ENCODE measurements at places on chromosomes 5 and 9.

GRCh38 chr9:21294904-21295538, 10.1 kb downstream of the IFNA5 start:
- ATAC-seq, result no peak

DNA sequence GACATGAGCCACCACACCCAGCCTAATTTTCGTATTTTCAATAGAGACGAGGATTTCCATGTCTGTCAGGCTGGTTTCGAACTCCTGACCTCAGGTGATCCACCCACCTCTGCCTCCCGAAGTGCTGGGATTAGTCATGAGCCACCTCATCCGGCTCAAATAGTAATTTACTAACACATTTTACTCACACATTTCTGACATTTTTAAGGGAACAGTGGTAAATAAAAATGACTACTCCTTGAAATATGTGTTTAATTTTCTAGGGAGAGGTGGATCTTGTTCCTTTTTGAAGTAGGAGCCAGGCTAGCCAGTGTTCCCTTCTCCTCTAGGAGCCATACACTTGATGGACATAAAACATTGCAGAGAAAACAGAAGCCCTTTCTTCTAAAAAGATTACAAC, 55.2 kb upstream of the ERBIN start:
- no peak for ATAC-seq

GRCh38 chr5:150575745-150576448, 64.6 kb upstream of the SYNPO start:
- ATAC-seq, result no peak

GRCh38 chr9:109604781-109605180, 106.7 kb upstream of the PTPN3 start:
- no peak for ATAC-seq

- no peak for ATAC-seq
Observed at GRCh38 chr9:90787771-90788460, 13.7 kb upstream of the SYK start.

DNA sequence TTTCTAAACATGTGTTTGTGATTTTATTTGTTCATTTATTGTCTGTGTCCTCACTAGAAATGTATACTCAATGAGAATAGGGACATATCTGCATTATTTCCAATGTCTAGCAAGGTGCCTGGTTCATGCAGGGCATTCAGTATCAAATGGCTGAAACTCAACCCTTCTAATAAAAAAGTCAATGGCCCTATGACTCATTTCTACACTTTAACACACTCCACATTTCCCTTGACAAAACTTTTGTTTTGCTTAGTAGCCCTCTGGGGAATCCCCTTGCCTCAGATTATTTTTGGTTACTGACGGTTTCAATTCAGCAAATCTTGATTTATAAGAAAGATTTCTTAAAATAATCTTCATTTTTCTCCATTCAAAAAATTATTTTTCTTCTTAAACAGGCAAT, 206.0 kb upstream of the DMRTA1 start:
- peak; percentile 53 for ATAC-seq

DNA sequence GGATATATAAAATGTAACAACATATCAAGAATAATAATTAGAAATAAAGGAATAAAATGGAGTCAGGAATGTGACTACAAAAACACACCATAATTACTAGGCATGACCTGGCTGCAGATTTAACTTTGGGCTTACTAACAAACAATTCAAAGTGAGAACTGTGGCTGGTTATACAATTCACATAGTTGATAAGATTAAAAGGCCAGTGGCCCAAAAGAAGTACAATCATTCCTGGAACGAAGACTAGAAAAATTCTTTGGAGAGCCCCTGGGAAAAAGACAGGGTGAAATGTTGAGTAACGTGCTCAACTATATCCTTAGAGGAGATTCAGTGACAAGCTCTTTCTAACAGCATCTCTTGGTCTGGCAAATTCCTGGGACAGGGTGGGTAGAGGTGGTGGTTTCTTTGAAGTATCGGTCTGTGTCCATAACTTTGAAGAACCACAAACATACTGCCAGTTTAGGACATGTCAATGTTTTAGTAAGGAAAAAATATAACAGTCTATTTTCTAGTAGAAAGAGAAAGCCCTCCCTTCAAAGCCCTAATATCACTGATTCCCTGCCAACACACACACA, 75.0 kb upstream of the IL6ST start:
- ATAC-seq, result no peak

- ATAC-seq, result peak; percentile 30
Observed at GRCh38 chr5:1278656-1279442, 16.0 kb downstream of the TERT start.

- no peak for ATAC-seq
Observed at GRCh38 chr5:176144508-176144907, 93.7 kb upstream of the SIMC1 start.

GRCh38 chr5:17828681-17829080, 194.4 kb downstream of the TAF11L14 start:
- ATAC-seq, result no peak

DNA sequence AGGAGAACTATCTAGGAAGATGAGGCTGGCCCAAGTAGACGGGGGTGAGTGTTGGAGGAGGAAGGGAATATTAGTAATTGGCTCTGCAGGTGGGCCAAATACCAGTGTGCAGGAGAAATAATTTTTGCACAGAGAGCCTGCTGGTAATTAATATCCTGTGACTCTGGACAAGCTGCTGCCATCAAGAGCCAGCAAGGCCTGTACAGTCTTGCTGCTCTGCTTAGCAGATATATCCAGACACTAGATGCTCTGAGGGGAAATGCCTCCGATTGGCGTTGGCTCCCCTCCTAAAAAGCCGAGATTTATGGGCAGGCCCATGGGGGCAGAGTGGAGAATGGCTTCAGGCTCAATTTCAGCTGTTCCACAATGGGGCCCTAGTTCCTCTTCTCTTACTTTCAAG, 29.6 kb upstream of the ASTN2 start:
- no peak for ATAC-seq

- no peak for ATAC-seq
Observed at GRCh38 chr5:160657068-160657507, 194.9 kb downstream of the ATP10B start.

GRCh38 chr5:17219469-17219868, 2.0 kb downstream of the BASP1 start:
- ATAC-seq, result no peak

DNA sequence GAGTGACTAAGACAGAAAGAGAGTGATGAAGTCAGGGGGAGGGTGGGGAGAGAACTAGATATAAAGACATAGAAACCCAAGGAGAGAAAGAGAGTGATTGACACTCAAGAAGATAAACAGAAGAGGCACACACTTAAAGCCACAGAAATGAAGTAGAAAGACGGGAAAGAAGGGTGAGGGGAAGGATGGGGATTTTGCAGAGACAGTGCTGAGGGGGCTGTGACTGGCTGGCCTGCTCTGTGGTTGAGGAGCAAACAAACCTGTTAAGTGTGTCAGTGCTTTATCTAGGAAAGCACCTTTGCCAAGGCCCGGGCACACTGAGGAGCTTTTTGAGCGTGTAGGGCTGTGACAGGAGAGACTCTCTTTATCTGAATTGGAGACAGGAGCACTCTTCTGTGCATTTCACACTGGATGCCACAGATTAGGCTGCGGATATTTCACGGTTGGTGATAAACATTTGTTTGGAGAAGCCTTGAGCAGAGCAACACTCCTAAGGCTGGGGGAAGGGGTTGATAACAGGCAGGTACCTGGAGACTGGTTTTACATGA, 109.1 kb downstream of the DOCK2 start:
- no peak for ATAC-seq

DNA sequence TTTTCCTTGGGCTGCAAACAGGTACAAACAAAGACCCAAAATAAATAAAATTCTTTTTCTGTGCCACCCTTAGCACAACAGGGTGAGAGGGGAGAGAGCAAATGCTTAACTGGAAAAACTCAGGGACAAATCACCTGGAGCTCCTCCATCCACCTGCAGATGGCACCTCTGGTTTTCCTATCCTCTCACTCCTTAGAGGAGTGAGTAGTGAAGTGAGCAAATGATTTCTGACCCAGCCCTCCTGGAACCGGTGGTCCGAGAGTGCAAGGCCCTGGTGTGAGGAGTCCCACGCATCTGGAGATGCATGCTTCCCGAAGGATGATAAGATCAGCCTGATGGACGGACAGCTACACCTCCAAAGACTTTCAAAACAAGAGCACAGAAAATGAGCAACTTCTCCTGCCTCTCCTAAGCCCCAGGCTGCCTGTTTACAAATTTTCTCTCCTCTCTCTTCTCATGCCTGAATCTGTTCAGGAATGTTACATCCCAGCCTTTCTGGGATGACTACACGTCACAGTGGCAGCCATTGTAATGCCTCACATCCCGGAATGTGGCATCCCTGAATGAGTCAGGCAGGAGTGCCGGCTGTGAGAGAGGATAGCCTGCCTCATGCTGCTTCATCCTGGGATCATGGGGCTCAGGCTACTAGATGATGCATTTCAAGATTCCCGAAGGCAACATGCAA, 86.4 kb downstream of the ADRB2 start:
- ATAC-seq, result peak; percentile 76

DNA sequence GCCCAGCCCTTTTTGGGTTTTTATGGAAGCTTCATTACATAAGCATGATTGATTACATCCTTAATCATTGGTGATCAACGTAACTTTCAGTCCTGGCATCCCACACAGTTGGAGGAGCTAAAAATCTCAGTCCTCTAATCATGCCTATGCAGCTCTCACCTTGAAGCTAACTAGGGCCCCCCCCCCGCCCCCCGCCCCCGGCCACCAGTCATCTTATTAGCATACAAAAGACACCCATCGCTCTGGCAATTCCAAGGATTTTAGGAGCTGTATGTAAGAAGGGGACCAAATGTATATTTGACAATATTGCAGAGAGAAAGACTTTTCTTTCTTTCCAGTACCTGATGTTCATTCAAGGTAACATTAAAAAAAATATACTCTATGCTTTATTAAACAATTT, 19.0 kb downstream of the ENC1 start:
- no peak for ATAC-seq

DNA sequence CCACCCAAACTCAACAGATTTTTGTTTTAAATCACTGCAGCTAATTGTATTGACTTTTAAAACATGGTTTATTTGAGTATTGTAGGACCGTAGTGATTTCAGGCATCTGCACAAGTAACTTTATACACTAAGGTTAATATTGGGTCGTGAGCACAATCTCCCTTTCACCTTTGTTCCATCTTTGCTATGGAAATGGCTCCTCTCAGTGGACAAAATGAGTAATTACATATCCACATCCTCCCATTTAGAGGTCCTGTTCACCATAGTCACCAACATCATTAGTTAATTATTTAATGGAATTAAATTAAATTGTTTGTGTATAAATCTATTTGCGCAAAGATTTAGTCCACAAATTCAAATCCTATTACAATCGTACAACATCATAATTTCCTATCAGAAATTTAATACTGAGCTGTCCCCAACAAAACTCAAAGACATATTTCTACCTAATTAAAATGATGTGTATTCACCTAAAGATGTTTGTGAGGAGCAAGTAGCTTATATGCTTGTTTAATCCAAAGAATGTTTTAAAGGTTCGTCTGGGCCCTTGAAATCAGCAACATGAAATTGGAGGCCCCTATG, 173.0 kb upstream of the DAPK1 start:
- ATAC-seq, result peak; percentile 63

- ATAC-seq, result no peak
Observed at GRCh38 chr5:134479839-134480238, 45.6 kb upstream of the JADE2 start.

DNA sequence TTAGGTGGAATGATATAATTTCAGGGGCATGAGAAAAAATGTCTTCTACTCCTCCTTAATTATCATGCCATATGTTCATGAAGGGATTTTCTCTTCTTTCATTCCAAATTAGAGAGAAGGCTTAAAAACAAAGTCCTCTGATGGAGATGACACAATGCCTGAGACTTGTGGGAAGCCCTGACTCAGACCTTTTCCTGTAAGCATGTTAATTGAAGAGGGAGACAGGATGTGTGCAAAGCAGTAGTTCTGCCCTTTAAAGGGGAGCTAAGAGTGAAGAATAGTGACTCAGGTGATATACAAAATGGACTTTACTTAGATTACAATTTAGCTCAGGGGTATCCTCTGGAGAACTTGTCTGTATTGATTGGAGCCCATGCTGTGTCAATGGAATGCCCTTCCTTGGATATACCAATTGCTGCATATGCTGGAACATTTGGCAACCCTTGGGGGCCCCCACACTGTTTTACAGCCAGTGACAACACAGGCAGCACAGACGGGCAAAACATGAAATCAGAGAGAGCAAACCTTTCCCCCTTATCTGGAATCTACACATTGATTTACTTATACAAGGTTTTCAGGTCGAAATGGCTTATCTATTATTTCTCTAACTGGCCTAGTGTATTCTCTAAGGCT, 81.3 kb downstream of the IZUMO3 start:
- ATAC-seq, result no peak

- ATAC-seq, result no peak
Observed at GRCh38 chr9:134809292-134809691, 71.3 kb upstream of the FCN2 start.

- no peak for ATAC-seq
Observed at GRCh38 chr9:134642385-134643181, 980 bp downstream of the COL5A1 start.

DNA sequence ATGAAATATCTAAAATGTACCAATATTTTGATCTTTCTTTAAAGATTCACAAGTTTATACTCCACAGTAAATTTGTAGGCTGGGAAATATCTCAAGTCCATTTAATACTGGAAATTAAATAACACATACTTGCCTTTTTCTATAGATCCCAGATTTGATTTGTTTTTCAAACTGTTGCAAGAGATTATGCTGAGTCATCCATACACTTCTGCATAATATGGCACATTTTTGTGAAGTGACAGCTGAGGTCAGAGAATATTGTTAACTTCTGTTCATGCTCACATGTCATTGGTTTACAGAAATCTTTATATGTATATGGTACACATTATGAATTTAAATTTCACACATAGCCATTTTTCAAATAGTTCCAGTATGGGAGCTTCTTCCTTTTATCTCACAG, 1066.3 kb upstream of the NUDT12 start:
- ATAC-seq, result no peak

DNA sequence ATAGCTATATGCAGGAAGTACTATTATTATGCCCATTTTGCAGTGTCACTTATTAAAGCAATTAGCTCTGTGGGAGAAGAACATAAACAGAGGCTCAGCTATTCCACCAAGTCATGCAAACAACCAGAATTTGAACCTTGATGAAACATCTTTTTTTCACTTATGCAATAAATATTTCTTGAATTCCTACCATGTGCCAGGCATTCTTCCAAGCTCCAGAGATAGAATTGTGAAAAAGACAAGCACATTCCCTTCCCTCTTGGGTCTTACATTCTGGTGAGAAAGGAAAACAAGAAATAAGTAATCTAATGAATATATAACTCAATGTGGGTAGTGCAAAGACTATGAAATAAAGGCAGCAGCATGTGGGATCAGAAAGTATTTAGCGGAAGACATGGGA, 32.1 kb upstream of the ADRB2 start:
- ATAC-seq, result no peak

Measured in esophagus mucosa (tissue), 1 donor.